ENCODE measurements at places on chromosomes 7 and 10.

- DNase-seq = no peak
Observed at GRCh38 chr10:103855424-103855823, at the start of gene SH3PXD2A. TSS of gene SH3PXD2A (minus strand) at chr10:103855576. CDS start at chr10:103855266, 310 bp downstream.

GRCh38 chr10:78134773-78135306 is 101.2 kb downstream of the RPS24 start:
- no peak for DNase-seq

DNA sequence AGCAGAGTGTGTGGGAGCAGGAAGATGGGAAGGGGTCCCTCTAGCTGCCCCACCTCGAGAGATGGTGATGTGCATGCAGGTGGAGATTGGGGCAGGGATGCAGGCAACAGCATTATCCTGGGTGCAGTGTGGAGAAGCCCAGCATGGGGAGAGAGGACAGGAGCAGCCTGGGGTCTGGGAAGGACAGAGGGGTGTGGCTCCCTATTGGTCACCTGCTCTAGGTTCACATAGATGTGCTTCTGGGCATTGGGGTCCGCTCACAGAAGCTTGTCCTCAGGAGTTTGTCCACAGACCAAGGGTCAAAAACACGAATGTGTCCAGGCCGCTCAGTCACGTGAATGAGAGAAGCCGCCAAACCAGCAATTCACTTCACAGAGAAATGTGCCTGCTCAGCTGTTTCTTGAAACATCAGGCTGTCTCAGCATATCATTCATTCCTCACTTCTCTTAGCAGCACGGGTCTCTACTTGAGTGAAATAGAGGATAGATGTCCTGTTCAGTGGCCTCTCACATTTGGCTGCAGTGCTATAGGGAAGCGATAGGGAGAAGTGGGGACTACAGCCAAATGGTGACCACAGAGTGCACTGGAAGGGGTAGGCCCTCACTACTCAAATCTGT is 11.5 kb upstream of the SLC29A3 start:
- DNase-seq = no peak

DNA sequence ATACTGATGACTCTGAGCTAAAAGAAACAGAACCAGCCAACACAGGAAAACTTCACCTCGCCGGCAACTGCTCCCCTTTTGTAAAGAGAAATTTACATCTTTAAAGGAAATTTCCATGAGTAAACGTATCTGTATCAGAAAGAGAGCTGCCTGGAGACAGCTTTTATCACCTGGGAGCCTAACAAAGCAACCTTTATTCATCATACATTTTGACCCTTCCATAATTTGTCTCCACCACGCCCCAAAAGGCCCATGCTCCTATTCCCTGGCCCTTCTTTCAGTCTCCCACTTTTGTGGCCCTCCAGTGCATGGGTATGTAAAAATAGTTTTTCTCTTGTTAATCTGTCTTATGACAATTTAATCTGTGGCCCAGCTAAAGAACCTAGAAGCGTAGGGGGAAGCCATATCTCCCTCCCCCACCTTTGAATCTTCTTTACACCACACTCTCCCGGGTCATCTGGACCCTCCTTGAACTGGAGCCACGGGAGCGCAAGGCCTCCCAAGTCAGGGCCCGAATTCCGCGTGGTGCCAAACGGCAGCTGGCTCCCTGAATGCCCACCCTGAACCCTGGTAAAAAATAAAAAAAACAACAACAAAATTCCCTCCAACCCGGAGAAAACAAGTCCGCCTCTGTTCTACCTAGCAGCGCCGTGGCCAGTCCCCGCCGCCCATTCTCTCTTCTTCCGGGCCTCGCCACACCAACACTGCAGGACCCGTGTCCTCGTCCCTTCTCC is 15.4 kb upstream of the FKBP9 start:
- no peak for DNase-seq

DNA sequence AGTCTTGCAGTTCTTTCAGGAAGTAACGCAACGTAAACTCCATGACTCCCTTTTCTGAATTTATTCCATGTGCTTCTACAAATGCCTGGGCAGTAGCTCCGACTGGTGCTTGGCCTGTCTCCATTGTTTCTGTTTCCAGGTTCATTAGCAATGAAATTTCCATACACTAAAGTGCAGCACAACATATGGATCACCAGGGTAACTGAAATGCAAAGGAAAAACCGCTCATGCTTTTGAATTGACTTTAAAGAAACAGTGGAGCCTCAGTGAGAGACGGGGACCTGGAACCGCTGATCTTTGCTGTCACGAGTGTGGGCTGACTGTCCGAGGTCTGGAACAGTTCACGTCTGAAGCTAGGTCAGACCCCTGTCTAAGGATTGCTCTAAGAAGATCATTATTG is 126.5 kb upstream of the IGFBP3 start:
- DNase-seq = no peak

GRCh38 chr10:71269301-71270288 is 49.5 kb upstream of the SLC29A3 start:
- DNase-seq = no peak

- DNase-seq = no peak
Observed at GRCh38 chr10:49115015-49115795, at the start of gene VSTM4. TSS of gene VSTM4 (minus strand) at chr10:49115522. CDS start at chr10:49115485, 37 bp downstream.

DNA sequence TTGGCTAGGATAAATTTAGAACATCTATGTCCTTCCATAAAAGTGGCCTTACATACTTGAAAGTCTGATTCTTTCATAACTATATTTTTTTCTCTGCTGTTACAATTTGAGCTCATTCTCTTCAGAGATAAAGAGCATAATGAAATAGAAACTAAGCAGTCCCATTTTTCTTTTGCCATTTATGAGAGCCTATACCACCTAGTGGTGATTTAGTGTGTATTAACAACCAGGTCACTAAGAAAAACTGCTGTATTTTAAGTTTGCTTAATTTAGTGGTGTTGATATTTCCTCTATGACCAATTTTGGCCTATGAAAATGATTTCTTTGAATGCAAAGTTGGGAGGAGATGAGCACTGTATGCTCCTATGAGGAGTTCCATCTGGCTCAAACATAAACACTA is 88.7 kb upstream of the ZWINT start:
- DNase-seq = peak; percentile 9

Measured in GM12865 (cell line).